ENCODE measurements at places on chromosomes 2 and 18.

GRCh38 chr2:155913356-155913755 lies 419.2 kb downstream of the NR4A2 start:
- DNase-seq, result no peak

GRCh38 chr2:58865436-58865835 lies 624.3 kb upstream of the FANCL start:
- no peak for DNase-seq

GRCh38 chr2:68909793-68910674 lies 38.8 kb upstream of the BMP10 start:
- DNase-seq, result peak; percentile 55

- no peak for DNase-seq
Observed at GRCh38 chr2:78431241-78431640, 594.3 kb upstream of the REG3G start.

DNA sequence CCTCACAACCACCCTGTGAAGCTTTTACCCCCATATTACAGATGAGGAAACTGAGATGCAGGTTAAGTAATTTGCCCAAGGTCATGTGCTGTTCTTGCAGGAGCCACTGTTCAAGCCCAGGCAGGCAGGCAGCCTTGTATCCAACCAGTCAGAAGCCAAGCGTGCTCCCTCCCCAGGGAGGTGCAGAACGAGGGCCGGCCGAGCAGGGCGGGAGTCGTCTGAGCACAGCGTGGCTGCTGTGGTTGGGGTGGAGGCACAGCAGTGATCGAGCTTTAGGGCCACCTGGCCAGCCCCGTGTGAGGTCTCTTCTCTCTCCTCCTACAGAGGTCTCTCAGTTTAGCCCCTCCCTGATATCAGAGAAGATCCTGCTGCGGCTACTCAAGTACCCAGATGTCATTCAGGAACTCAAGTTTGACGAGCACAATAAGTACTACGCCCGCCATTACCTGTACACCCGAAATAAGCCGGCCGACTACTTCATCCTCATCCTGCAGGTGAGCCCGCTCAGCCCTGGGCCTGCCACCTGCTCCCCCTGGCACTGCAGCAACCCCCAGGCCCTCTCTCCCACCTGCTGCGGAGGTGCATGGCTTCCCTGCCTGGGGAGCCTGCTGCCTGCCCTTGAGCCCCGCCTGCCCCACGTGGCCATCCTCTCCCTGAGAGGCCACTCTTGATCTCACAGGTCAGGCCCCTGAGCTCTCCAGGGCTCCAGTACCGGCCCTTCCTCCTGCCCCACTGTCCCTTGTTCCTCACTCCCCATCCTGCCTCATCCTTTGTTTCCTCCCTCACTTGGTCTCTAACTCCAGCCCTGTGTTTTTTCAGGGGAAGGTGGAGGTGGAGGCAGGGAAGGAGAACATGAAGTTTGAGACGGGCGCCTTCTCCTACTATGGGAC lies 17.1 kb upstream of the CNNM3 start:
- no peak for DNase-seq

- DNase-seq, result no peak
Observed at GRCh38 chr2:99297994-99298393, 3.0 kb downstream of the LYG1 start.

GRCh38 chr2:136214307-136215200 lies 96.6 kb upstream of the CXCR4 start:
- DNase-seq, result no peak

DNA sequence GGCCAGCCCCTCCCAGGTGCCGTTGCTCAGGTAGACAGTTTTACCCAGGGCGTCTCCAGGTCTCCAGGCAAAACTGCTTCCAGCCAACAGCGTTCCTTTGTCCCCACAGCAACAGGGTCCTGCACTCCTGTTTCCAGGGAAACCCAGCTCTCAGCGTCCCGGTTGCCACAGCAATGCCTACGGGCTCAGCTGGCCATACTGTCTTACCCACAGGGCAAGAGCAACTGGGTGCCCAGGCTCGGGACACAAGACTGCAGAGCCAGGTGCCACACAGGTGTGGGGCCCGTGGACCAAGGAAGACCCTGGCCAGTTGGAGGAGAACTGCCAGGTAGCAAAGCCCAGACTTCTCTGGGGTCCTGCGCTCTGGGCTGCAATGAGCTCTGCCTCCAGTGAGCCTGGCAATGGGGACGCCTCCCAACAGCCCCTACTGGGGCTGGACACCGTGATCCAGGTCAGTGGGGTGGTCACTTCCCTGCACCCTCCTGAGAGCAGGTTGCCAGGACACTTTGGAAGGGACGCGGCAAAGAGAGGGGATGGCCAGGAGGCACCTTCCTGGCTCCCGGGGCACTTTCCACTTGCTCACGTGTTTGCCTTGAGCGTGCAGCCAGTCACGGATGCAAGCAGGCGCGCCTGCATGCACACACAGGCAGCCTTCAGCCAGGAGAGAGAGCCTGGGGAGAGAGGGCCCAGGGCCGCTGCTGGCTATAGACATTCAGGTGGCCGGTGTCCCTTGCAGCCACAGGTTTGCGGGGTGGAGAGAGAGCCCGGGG lies at the start of gene CROCC2:
Gene CROCC2, plus strand, starts transcription at position 196 of the 770 bp plus-strand sequence. Its CDS starts 178 bp downstream, at position 374.
- DNase-seq, result no peak

DNA sequence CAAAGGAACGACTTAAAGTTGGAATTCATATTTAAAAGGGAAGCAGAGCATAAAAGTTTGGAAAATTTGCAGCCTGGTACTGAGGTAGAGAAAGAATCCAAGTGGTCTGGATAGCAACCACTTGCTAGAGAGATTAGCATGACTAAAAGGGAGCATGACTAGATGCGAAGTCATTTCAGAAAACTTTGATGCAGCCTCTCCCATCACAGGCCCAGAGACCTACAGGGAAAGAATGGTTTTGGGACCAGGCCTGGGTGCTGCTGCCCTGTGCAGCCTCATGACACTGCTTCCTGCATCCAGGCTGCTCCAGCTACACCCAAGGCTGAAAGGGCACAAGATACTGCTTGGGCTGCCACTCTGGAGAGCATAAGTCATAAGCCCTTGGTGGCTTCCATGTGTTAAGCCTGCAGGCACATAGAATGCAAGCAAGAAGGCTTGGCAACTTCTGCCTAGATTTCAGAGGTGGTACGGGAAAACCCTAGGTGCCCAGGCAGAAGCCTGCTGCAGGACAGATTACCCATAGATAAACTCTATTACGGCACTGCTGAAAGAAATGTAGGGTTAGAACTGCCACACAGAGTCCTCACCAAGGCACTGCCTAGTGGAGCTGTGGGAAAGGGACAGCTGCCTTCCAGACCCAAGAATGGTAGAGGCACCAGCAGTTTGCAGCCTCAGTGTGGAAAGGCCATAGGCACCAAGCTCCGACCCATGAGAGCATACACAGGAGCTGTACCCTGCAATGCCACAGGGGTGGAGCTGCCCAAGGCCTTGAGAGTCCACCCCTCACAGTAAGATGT lies 12.6 kb upstream of the CHN1 start:
- no peak for DNase-seq

GRCh38 chr2:213848631-213849030 lies 562.2 kb upstream of the VWC2L start:
- DNase-seq, result no peak

DNA sequence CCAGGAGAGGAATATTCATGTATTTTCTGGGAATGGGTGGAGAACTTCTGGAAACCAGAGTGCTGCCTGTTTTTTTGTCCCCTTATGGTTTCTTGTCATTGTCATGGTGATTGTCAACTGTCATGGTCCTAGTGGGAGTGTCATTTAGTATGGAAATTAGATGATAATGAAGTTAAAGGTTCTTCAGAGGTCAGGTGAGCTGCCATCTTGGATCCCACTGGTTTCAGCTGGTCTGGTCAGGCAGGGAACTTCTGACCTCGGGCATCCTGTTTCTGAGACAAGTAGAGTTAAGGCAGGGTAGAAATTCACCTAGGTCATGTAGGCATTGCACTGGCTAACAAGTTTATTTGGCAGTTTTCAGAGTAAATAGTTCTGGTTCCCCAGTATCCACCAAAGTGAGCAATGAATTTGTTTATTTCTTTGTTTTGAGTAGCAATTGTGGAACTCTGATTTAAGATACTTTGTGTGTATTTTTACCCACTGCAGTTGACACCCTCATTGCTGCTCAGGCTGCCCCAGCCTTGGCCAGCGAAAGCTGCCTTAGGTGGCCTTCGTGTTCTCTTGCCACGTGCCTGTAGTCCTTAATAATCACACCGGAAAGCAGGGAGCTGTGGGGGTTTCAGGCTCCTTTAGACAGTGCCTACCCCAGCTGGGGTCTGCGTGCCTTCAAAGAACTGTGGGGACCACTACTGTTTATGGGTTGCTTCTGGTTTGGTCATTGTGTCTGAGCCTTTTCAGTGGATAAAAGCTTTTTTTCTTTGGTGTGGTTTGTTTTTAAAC lies 48.7 kb downstream of the NCK2 start:
- DNase-seq, result no peak

DNA sequence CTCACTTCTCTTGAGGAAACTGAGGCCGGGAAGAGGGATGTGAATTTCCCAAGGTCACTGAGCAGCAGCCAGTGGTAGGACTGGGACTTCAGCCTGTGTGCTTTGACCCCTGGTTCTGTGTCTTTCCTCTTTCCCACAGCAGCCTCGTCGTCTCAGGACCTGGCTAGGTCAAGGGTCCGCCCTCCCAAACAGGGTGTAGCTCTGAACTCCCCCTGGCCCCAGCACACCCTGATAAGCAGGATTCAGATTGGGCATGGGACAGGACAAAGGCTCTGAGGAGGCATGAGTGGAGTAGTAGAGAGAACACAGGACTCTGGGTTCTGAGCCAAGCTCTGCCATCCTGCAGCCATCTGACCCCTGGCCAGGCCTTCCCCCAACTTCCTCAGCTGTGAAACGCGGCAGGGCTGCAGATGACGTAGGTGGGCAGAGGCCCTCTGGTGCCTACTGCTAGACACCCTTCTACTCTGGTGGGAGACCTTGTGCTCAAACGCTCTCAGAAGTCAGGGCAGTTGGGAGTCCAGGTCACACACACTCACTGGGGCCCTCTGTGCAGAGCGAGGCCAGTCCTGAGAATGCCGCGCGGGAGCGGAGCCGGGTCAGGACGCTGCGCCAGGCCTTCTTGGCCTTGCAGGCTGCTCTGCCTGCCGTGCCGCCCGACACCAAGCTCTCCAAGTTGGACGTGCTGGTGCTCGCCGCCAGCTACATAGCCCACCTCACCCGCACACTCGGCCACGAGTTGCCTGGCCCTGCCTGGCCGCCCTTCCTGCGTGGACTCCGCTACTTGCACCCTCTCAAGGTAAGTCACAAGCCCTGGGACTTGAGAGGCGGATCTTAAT lies 984 bp downstream of the TCF23 start:
- no peak for DNase-seq

DNA sequence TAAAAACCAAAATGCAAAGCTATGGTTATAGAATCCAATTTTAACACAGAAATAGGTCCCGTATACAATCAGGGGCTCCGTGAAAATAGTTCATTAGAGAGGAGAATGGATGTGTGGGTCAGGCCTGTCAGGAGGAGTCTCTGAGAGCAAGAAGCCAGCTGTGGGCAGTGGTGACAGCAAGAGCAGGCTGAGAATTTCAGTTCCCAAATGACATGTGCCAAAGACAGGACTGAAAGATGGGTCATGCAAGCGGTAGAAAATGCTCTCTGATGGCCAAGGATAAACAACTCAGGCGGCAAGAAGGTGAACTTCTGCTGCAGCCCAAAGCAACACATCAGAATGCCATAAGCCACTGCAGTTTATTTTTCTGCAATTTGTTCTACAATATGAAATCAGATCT lies 100.4 kb downstream of the CCDC141 start:
- no peak for DNase-seq

DNA sequence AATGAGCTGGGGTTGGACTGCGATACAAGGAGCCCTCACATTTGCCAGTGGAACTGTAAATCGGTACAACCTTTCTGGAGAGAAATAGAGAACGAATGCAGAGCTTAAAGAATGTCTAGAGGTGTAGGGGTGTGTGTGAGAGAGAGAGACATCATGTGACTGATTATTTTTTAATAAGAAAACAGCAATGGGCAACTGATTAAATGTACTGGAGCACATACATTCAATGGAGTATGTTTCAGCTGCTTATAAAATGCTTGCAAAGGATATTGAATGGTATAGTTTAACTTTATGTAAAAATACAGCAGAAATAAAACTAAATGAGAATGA lies 391 bp upstream of the TMEM17 start:
- no peak for DNase-seq

DNA sequence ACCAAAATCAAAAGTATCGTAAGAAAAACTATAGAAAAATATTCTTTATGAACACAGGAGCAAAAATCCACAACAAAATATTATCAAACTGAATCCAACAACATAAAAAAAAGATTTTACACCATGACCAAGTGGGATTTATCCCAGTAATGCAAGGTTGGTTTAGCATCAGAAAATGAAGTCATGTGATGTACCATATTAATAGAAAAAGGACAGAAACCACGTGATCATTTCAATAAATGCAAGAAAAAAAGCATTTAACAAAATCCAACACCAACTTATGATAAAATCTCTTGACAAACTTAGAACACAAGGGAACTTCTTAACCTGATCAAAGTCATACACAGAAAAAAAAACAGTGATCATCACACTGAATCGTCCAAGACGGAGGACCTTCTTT lies 105.3 kb downstream of the NFATC1 start:
- no peak for DNase-seq

DNA sequence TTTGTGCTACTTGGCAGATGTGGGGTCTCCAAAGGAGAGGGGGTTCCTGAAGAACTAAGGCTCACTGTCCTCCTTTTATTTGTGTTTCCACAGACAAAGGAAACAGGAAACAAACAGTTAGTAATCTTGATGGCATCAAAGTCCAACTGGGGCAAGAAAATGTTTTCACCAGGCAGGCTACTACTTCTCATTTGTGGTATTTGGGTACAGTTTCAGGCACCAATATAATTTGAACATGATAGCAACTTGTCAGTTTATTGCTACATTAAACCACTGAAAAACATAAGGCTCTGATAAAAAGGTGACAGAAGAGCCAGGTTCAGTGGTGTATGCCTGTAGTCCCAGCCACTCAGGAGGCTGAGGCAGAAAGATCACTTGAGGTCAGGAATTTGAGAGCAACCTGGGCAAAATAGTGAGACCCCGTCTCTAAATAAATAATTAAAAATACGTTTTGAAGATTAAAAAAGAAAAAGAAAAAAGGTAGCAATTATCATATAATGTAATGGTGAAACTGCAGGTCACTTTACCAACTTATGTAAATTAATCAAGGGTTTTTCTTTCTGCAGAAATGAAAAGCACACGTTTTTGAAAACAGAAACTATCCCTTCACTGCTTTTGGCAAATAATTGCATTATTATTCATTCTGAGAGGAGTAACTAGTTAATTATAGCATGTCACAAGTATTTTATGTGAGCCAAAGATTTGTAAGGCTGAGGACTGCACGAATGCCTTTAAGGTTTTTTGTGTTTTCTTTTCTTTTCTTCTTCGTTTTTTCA lies 157.5 kb upstream of the CAVIN2 start:
- DNase-seq, result no peak

DNA sequence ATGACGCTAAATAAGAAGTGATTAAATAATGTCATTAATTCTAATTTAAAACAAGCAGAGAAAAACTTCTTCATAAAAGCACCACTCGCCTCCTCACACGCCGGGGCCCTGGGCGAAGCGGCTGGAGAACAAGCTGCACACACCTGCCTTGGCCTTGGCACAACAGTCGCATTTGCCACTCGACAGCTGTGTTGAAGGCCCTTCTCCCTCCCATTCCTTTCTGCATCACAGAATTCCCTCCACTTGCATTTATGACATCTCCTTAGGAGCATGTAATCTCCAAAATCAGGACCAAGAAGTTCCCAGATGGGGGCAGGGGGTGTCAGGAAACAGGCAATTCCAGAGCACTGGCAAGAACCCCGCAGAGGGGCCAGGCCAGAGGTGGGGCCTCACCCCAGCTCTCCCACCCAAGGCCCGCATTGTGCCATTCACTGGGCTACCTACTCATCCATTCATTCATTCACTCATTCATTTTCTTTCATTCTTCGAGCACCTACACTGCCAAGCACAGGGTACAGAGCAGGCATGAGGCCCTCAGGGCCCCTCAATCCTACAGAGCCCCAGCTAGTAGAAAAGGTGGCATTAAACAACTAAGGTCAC lies 6.4 kb downstream of the HDAC4 start:
- no peak for DNase-seq

Data from effector CD4-positive, alpha-beta T cell (primary cell).